Transverse colon (tissue), 4 donors: ENCODE measurements at places on chromosomes 5 and 9.

- no peak for DNase-seq
Observed at GRCh38 chr5:167769846-167770413, 521.5 kb upstream of the WWC1 start.

DNA sequence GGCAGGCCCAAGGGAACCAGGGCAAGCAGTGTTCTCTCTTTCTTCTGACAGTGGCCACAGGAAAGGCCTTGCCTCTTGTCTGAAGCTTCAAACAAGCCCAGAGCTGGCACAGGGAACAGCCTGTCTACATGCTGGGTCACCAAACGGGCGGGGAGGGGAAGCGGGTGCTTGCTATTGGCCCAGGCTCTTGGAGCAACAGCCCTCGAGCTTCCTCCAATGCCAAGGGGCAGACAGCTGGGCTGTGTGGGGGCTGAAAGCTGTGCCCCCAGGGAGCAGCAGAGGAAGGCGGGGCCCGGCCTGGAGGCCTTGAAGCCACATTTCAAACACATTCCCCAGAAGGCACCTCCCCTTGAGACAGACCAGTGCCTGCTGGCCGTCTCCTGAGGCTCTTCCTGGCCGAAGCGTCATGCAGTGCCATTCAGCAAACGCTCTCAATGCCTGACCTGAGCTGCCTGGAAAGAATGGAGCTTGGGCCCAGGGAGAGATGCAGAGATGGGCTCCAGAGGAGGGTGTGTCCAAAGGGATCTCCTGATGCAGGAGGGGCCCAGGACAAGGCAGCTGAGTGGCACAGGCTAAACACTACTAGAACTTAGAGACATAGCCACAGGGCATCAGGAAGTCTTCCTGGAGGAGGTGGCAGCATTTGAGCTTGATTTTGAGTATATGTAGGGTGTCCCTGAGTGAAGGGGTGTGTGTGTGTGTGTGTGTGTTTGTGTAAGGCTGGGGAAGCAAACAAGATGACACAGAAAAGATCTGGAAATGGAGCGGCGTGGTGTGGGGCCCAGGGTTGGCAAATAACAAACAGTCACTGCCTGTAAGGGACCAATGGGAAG, 2.5 kb downstream of the FIBCD1 start:
- DNase-seq = peak; percentile 18

DNA sequence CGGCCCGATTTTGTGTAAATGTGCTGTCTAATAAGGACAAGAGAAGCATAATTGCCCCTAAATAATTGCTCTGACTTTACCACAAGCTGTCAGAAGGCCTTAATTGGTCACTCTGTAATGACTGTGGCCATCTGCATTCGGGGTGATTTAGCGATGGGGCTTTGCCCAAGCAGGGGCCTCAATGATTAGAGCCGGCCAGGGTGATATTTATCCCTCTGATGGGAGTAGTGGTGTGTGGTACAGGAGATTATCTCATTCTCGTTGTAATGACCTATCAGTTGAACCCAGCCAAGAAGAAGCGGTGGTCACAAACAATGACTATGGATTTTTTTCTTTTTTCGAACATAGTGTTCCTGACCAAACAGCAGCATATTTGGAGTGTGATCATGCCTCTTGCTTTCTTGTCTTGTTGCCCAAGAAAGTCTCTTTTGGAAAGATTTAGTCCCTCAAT, 72.0 kb upstream of the SAP30L start:
- no peak for DNase-seq

DNA sequence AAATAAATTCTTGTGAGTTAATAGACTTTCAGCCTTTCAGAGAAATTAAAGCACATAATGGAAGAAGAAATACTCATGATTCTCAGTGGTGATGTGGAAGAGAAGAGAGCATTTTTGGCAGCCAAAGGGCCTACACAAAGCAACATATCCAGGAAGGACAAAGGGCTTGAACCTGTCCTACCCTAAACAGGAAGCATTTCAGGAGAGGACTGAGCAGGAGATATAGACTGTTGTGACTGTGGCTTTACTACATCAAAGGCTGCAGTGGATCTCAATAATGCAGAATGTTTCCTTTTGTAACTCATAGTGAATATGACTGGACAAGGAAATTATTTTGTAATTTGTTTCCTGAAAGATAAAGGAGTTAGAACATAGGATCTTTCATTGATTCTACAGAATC, 1.3 kb upstream of the PARP8 start:
- no peak for DNase-seq

GRCh38 chr5:72495410-72495809, 11.8 kb downstream of the ZNF366 start:
- no peak for DNase-seq

DNA sequence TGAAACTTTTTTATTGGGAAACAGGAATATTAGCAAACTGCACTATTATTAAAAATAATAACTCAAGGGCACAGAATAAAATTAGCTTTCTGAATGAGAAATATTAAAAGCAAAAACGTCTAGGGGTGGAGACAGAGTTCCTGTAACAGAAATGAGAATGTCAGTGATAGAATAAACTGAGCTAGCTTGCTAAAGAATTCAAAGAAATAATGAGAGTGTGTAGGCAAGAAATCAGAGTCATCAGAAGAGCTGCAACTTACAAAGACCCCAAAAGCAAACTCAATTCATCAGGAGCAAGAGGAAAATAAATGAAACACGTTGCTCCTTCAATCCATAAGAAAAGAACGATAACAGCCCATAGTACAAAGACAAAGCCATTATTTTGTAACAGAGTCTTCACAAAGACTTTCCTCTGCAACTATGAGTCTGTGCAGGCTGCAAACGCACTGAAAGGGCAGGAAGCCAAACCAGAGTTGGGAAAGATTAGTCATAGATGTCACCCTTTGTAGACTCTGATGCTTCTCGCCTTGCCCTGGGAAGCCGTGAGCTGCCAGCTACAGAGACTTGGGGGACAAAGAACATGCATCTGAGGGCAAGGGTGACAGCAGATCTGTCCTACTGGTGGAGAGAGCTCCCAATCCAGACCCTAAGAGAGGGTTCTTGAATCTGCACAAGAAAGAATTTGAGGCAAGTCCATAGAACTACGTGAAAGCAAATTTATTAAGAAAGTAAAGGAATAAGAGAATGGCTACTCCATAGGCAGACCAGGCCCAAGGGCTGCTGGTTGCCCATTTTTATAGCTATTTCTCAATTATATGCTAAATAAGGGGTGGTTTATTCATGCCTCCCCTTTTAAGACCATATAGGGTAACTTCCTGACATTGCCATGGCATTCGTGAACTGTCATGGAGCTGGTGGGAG, 40.8 kb downstream of the SHC3 start:
- peak; percentile 36 for DNase-seq

- DNase-seq = peak; percentile 53
Observed at GRCh38 chr9:470552-471194, 256.0 kb downstream of the DOCK8 start.
